ENCODE measurements at places on chromosomes 2 and 18.

GRCh38 chr2:100062336-100062735 lies 80.1 kb downstream of the AFF3 start:
- no peak for DNase-seq

- DNase-seq: peak; percentile 50
Observed at GRCh38 chr18:67425672-67426071, 90.8 kb downstream of the DSEL start.

DNA sequence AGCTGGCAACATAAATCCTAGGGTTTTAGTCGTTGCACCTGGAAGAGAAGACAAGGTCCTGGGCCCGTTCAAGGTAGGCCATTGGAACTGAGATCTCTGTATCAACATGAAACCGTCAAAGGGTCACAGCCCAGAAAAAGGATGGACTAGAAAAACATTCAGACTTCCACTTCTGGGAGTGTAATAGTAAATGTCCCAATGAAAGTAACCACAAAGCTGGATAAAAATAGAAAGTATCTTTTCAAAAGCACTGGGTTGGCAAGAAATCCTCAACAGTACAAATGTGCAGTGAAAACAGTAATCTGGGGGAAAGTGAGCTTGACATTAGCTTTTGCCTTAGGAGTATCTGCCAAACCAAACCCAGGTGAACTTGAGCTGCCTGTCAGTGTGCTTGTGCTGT lies 12.9 kb downstream of the CGREF1 start:
- no peak for DNase-seq

DNA sequence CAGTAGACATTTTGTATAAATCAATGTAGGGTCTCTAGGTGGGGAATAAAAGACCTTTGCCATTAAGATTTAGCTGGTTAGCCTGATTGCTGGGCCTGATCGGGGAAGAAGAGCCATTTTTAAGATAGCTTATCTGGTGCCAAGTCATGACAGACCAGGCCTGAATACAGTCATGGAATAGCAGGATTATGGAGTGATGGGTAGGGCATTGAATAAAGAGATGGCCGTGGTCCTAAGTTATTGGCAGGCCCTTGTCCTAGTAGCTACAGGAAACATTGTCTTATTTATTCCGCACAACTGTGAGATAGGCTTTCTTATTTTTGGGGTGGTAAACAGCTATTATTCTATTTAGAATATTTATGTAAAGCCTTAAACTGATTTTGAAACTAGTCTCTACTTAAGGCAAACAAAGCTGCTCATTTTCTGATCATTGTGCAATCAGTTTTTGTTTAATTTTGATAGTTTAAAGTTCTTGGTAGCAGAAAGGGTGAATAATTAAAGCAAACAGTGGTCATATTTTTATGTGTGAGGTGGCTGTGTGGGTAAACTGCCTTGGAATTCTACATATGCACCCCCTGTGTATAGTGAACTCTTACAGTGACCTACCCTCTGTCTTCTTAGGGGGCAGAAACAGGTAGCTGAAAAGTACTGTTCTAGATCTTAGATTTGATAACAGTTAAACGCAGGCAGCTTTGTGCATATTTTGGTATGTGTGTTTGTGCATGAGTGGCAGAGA lies 22.6 kb downstream of the ZNF236 start:
- no peak for DNase-seq

- DNase-seq: no peak
Observed at GRCh38 chr2:22902180-22902550, 482.8 kb upstream of the KLHL29 start.

DNA sequence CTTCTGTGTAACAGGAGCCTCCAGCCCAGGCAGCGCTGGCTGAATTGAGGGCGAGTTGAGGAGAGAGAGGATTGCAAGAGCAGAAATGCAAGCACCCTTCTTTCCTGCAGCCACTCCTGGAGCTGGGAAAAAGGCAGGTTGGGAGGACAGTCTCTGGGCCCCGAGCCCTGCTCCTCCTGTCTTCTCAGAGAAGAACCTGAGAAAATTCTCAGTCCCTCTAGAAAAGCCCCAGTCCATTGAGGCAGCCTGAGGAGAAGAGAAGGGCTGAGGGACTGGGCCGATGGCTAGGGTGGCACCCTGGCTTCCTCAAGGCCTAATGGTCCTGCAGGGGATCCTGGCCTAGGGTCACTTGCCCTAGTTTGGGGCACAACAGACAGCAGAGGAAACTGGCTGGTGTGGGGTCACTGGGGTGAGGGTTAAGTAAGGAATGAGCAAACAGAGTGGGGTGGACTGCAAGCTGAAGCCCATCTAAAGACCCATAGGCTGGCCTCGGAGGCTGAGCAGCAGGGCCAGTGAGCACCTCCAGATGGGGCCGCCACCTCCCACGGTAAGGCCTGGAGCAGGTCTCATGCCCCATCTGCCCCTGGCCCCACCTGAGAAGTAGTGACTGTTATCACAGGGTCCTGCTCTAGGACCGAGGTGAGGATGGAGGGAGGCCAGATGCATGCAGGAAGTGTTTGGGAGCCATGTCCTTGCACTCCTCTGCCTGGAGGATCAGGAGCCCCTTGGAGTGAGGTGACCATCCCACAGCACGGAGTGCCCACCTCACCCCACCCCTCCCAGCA lies 12.4 kb downstream of the CIB4 start:
- DNase-seq: no peak

- DNase-seq: no peak
Observed at GRCh38 chr18:52395146-52395852, 55.3 kb downstream of the DCC start.

- DNase-seq: no peak
Observed at GRCh38 chr2:240958366-240959213, 39.8 kb upstream of the SNED1 start.

DNA sequence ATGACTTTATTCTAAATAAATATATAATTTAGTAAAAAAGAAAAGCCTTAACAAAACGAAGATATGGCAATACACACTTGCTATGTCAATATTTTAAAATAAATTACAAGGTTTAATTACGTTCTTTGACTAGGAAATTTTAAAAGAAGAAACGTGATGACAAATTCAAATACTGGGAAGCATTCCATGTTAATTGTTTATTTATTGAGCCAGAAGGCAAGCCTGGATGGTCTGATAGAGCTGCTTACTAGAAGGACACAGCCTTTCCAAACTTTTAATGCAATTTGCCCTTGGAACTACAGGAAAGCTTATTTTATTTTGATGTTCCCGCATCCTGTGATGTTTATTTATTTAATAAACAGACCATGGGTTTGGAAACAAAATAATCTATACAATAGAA lies 33.4 kb upstream of the DSEL start:
- no peak for DNase-seq

DNA sequence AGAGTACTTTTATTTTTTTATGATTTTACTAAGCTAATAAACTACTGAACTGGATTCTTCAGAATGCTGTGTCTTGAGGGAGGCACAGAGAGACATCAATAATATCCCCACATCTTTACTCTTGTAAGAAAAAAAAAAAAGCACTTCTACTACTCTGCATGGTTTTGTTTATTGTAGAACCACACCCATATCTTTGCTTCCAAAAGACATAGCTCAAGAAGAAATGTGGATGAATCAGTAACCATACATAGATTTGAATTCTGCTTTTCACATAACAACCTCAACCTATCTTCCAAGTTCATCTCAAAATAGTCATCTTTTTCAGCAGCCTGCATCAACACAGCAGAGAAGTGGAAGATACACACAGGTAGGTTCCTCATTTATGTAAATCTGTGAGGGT lies 12.2 kb upstream of the COL5A2 start:
- DNase-seq: no peak

DNA sequence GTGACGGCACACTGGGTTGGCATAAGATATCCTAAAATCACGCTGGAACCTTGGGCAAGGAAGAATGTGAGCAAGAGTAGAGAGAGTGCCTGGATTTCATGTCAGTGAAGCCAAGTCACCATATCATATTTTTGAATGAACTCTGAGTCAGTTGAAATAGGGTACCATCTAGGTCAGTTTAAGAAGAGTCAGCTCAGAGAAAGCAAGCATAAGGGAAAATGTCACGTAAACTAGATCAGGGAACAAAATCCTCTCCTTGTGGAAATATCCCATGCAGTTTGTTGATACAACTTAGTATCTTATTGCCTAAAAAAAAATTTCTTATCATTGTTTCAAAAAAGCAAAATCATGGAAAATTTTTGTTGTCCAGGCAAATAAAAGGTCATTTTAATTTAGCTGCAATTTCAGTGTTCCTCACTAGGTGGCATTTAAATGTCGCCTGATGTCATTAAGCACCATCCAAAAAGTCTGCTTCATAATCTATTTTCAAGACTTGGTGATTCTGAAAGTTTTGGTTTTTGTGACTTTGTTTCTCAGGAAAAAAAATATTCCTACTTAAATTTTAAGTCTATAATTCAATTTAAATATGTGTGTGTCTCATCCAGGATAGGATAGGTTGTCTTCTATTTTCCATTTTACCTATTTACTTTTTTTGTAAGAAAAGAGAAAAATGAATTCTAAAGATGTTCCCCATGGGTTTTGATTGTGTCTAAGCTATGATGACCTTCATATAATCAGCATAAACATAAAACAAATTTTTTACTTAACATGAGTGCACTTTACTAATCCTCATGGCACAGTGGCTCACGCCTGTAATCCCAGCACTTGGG lies 19.6 kb downstream of the RSAD2 start:
- peak; percentile 52 for DNase-seq

DNA sequence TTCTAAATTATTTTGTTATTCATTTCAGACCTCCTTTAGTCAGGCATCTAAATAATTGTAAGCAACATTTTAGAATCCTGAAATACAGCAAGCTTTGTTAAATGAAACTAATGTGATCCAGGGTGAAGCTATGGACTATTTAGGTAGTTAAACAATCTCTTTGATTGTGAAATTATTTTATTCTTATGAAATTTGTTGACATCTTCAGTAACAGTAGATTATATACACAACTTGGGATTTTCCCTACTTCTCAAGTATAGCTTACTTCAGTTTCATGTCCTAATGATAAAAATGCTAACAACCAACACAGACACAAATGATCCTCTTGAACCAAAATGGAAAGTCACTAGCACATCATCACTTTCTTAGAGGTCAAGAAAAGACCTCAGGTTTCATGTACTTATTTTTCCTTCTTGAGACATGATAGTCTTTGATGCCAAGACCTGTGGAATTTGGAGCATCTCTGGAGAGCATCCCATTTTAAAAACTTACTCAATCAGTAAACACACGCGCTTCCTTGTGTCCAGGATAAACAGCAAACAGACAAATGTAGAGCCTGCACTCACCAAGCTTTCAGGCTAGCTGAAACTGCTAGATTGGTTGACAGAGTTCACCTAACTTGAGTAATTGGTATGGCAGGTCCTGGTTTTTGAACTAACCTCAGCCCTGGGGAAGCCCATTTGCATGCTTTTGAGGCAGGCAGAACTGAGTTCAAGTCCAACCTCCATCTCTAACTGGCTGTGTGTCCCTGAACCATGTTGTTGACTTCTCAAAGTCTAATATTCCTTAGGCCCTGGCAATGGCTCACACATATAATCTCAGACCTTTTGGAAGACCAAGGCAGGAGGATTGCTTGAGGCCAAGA lies 47.8 kb downstream of the KCTD18 start:
- DNase-seq: no peak

DNA sequence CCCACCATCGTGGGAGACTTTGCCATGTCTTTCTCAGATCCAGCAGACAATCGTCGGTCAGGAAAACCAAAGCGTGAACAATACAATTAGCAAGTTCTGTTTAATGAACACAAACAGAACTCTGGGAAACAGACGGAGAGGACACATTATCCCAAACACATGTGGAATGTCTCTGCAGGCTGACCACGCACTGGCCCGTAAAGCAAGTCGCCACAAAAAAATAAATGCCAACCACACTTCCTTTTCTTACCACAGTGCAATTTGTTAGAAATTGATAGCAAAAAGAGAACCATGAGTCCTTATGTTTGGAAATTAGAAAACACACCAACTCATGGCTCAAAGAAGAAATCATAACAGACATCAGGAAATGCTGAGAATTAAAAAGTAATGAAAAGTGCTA lies 210.9 kb downstream of the TWIST2 start:
- no peak for DNase-seq

Measured in activated CD4-positive, alpha-beta T cell treated with anti-CD3 and anti-CD28 coated beads, Interleukin-2, Interleukin-6, amounts not matched to agents 100 ng/mL and 50 ng/mL, durations not matched to agents 16 hours and 8 hours (primary cell).